ENCODE measurements at places on chromosomes 13 and 19.

DNA sequence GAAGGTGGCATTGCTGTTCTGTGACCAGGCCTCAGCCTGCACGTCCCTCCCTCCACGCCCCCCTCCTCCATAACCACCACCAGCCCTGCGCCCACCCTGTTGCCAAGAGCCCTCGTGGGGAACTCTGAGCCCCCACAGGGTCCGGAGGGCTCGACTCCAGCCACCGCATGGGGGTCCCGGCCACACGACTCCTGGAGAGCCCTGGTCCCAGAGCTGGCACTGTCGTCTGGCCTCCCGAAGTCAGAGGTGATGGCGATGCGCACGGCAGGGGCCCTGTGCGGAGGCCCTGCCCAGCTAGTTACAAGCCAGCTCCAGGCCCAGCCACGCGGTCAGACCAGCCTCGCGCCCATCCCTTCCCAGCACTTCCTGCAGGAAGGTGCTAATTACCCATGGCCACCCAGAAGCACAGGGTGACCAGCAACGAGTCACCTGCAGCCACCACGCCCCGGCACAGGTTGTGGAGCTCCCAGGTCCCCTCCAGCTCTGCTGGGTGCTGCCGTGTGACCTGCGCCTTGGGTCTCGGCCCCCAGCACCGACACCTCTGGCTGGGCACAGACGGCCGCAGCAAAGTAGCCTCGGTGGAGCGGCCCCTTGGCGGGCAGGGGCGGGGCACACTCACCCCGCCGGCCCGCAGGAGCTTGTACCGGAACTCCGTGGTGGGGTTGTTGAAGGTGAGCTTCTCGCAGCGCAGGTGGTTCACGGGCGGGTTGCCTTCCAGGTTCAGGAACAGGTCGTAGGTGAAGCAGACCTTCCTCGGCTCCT is 49.6 kb downstream of the MLLT1 start:
- DNase-seq = no peak

DNA sequence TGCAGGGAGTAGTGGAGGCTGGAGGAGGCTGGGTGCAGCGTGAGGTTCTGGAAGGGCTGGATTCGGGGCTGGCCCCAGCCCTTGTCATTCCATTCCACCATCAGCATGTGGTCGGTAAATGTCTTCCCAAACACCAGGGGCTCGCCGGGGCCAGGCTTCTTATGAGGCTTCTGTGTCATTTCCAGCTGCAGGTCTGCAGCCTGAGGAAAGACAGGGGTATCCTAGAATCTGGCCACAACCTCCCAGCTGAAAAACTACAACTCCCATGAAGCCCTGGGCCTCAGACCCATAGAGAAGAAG is 4.4 kb downstream of the BCAT2 start:
- DNase-seq = peak; percentile 45

- DNase-seq = no peak
Observed at GRCh38 chr13:42891591-42891990, 100.5 kb downstream of the EPSTI1 start.

GRCh38 chr13:45368005-45368404 is 27.0 kb upstream of the TPT1 start:
- DNase-seq = no peak

GRCh38 chr13:109154966-109155761 is 525.8 kb downstream of the MYO16 start:
- no peak for DNase-seq

DNA sequence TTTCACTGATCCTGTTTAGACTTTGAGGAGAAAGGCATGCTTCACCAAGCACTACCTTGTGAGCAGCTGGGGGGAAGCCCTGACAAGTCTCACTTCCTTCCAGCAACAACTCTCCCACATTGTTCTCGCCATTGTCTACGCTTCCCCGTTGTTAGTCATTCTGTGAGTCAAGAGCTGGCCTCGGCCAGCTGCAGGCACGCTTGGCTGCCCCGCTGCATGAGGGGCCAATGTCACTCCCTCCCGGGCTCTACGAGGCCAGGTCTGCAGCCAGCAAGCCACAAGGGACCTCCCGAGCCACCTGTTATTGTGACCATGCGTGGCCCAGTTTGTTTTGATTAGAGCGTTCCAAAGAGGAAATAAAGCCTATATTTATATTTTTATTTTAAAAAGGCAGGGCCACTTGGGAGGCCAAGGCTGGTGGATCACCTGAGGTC is 220.9 kb downstream of the FOXO1 start:
- peak; percentile 92 for DNase-seq

DNA sequence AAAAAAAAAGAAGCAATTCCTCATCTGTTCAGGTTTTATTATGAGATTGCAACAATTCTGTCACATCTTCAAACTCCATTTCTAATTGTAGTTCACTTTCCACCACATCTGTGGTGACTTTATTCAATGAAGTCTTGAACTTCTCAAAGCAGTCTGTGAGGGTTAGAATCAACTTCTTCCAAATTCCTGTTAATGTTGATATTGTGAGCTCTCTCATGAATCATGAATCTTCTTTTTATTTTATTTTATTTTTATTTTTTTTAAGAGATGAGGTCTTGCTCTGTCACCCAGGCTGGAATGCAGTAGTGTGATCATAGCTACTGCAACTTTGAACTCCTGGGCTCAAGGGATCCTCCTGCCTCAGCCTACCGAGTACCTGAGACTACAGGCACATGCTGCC is 19.6 kb downstream of the ARHGAP35 start:
- no peak for DNase-seq

- no peak for DNase-seq
Observed at GRCh38 chr13:102688306-102688973, 6.4 kb downstream of the METTL21C start.

GRCh38 chr13:83153848-83154247 is 728.4 kb downstream of the SLITRK1 start:
- DNase-seq = no peak

DNA sequence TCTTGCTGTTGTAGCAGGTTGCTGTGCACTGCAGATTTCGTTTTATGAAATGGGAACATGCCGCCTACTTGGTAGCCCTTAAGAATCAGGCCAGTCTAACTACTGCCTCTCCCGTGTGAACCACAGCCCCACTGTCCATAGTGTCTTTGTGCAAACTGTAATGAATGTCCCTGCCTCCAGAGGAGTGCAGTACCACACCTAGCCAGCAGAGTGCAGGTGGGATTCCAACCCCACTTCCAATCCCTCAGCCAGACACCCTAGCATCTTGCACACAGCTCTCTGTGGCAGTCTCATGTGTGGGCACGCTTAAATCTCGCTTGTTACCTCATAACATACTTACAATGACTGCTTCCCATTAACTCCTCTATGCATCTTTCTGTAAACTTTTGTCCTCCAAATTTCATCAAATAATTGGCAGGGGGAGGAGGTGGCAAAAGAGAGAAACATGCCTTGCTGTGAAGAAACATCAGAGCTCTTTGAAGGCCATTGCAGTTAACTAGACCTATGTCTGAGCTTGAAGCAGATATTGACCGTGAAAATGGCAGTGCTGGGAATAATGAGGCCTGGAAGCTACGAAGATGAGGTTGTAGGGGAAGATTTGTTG is 47.2 kb downstream of the ZAR1L start:
- no peak for DNase-seq

GRCh38 chr19:32798201-32798600 is 71.4 kb downstream of the SLC7A9 start:
- no peak for DNase-seq

DNA sequence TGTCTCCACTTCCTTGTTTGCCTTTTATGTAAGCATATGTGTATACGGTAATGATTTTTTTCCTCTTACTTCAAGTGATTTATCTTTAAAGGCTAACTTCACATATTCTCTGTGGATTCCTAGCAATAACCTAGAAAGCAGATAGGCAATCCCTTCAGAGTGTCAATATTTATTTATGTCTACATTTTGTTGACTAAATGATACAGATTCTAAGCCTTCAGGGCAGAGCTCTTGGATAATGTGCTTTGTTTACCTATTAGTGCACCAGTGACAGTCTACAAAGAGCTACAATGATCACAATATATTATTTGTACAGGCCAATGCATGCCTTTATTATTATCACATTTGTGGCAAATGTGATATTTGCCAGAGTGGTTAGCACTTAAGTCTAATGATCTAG is 406.2 kb downstream of the EFNB2 start:
- no peak for DNase-seq

- DNase-seq = no peak
Observed at GRCh38 chr13:24308068-24308445, 1.3 kb upstream of the C1QTNF9 start.
